DMS79 treated with DMSO at 0.1 percent for 48 hours (cell line): ENCODE measurements at places on chromosomes 4 and X.

DNA sequence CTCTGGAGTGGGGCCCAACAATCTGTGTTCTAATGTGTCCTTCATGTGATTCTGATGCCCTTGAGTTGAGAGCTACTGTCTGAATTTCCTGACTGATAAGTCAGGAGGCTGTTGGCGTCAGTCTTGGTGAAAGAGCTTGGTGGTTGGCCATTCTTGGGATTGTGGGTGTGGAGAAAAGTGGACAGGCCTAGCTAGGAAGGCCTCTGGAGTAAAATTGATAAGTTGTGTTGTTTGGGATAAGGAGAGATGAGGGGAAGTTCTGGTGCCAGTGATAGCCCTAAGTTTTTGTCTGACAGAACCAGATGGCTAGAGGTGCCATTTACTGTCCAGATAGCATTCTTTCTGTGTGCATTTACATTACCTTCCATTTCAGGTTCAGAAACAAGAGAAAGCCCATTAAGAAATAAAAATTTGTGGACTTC lies 11.7 kb downstream of the NSD2 start:
- no peak for DNase-seq

DNA sequence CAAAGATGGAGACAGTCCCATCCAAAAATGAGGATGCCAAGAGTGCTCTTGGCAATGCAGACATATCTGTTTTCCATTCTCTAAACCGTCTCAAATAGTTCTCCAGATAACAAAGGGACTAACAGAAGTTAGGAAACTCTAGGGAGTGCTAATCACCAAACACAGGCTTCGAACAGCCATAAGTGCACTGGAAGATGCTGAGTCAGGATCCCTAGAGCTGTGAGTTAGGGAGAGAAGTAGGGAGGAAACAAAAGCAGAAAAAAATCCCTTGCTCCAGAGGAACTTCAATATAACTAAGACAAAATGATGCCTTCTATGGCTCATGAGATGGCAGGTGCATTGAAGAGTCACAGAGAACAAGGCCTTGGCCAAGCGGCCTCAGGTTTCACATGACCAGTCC lies 251.0 kb upstream of the PPARGC1A start:
- DNase-seq: no peak

DNA sequence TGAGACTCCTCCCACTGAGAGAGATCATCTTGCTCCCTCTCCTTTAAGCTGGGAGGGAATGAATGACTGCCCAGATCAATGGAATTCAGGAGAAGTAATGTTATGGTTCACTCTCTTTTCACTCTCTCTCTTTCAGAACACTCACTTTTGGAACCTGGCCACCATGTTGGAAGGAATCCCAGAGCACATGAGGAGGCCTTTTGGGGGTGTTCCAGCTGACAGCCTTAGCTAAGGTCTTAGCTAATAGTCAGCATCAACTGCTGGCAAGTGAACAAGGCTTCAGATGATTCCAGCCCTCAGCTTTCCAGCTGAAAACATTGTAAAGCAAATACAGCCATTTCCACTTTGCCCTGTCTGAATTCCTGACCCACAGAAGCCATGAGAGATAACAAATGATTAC lies 124.0 kb upstream of the CLNK start:
- DNase-seq: no peak

DNA sequence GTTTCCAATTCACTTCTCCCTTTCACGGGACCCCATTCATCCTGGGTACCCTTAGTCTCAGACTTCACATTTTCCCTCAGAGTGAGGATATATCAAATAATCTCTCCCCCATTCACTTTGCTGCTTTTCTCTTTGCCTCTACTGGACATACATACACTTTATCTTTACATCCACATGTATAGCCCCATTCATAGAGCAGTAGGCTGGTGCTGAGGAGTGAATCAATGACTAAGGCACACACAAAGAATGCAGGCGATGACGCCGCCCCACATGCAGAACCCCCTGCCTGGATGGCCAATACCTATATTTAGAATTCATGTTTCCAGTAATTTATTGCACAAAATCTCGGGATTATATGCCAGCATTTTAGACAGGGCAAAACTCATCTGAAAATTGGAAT lies 554.3 kb upstream of the TENM3 start:
- no peak for DNase-seq

DNA sequence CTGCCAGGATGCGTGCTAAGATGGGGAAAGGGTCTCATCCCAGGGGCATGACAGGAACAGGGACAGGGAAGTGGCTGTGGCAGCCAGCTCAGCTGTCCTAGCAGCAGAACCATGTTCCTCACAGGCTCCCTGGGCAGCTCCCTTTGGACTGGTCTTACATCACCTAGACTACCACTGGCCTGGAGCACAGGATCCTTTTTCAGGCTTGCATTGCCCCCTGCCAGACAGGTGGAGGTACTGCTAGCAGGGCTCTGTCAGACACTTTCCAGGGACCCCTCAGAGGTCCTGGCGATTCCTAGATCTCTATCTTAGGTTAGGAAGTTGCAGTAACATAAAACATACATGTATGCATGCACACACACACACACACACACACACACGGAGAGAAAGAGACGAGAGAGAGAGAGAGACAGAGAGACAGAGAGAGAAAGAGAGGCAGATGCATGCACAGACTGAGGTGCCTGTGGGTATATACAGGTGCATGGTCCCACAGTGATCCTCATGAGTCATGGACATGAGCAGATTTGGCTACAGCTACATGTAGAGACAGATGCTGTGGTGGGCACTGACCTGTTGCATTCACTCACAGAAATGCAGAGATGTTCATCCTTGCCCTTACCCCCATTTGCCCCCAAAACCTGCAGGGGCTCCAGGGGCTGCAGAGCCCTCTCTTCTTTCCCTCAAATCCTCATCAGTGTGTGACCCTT lies 63.6 kb downstream of the STARD8 start:
- DNase-seq: peak; percentile 0

GRCh38 chrX:13669246-13669737 lies 16.4 kb downstream of the TCEANC start:
- DNase-seq: peak; percentile 52

DNA sequence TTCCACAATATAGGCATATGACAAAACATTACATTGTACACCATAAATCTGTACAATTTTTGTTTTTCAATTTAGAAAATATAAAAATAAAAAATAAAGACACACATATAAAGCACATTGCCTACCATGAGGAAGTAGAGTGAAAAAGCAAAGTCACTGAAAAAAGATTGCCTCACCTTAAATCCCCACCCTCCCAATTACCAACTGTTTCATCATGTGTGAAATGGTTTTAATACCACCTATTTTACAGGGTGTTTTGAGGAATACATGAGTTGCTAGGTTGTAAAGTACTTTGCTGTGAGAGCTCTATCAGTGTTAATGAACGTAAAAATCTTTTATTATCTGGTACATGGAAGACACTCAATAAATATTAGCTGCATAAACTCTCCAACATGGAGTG lies 373.6 kb upstream of the NDST3 start:
- no peak for DNase-seq

DNA sequence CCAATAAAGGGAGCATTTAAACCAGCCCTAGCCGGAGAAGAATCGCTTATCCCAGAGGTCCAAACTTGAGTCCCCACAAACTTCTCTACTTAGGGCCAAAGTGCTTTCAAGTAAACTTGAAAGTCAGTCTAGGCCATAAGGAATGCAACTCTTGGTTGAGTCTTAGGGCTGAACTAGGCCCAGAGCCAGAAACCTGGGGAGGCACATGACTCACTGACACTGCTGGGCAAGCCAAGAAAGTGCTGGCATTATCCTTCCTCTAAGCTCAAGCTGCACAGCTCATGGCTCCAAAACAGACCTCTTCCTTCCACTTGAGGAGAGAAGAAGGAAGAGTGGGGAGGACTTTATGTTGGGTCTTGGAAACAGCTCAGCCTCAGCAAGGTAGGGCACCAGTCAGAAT lies 1257.3 kb upstream of the DIAPH2 start:
- DNase-seq: no peak

- DNase-seq: no peak
Measured at GRCh38 chrX:997631-998137, 214.8 kb downstream of the CRLF2 start.

- DNase-seq: no peak
Measured at GRCh38 chrX:31331015-31331414, 259.2 kb upstream of the FTHL17 start.

- no peak for DNase-seq
Measured at GRCh38 chrX:132983496-132983895, 25.1 kb upstream of the HS6ST2 start.

DNA sequence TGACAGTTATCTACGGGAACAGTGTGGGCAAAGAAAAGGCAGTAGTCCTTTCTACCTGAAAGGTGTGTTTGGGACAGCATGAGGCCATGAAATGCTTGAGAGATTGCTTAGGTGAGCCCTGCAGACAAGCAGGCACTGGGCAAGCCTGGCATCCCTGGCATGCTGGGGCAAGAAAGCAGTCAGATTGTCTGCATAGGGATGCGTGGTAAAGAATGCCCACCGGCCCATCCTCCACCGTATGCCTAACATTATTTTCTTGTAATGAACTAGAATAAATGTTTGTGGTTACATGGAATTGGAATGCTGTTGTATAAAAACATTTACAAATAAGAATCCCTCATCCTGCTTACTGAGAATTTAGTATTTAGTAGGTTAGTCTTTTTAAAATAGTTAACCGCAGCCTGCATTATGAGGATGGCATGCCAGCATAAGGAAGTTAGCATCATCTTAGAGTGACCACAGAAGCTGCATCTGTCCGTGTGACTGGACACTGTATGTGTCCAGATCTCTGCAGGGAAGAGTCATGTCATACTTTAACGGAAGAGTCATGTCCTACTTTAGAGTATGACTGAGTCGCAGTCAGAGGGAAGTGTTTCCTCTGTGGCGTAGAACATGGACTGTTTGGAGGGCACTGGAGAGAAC lies 18.9 kb downstream of the ZBTB49 start:
- no peak for DNase-seq

DNA sequence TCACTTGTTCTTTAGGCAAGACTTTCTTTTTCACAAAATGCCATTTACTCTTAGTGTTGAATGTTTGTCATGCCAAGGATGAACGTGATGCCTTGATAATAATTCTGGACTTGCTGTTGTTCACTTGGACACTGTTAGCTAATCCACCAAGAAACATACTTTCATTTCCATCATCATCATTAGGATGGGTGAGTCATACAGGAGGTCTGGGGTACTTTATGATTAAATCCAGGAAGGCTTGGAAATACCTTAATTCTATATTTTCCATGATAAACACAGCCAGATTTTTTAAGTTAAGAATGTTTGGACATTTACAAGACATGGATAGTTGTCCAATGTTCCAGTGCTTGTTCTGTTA lies 260.7 kb upstream of the GIMD1 start:
- no peak for DNase-seq

- DNase-seq: no peak
Measured at GRCh38 chr4:189845145-189845846, 95.4 kb upstream of the FRG1 start.

GRCh38 chr4:7034262-7035081 lies 8.7 kb upstream of the TADA2B start:
- DNase-seq: no peak

DNA sequence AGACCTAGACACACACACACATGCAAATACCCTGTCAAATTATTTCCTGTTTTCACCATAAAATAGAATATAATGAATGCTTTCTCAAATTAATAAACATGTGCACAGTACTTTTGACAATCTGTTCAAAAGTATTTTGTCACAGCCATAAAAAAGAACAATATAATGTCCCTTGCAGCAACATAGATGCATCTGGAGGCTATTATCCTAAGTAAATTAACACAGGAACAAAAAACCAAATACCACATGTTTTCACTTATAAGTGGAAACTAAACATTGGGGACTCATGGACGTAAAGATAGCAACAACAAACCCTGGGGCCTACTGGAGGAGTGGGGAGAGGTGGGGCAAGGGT lies 15.5 kb downstream of the RAB40A start:
- no peak for DNase-seq

DNA sequence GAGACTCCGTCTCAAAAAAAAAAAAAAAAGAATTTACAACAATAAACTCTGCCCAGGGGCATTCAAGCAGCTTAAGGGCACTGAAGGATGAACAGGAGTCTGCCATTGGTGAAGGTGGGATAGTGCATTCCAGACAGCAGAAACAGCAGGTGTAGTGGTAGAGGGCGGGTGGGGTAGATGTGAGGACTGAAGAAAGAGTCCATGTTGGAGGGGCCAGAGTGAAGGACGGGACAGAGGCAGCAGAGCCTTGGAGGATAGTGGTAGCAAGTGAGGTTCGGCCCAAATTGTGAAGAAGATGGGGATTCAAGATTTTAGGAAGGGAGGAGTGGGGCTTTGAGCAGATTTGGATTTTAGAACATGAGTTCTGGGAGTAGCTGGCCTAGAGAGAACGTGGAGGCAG lies 75.7 kb downstream of the MED28 start:
- no peak for DNase-seq

DNA sequence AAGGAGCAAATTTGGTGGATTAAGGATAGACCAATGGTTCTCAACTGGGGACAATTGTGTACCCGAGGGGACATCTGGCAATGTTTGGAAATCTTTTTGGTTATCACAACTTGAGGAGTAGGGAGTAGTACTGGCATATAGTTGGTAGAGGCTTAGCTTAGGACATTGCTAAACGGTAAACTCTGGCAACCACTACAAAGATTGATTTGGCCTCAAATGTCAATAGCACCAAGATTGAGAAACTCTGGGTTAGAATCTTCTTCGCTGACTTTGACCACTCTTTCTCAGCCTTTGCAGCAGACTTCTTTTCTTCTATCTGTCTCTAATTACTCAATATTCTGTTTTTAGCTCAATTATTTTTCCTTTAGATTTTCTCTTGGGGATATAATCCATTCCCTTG lies 1.5 kb upstream of the NBDY start:
- DNase-seq: no peak

DNA sequence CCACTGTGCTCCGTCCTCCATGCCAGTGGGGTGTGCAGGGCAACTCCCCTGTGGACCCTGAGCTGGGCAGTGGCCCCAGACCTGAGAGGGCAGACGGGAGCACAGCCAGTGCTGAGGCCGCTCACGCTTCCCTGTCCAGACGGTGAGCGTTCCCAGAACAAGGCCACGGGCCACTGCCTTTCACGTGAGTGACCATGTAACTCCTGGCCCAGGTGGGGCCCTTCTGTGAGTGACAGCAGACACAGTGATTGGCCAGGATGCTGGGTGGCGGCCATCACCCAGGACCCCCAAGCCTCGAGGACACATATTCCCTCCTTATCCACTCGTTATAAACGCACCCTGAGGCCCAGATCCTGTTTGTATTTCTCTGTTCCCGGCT lies 10.5 kb downstream of the NSG1 start:
- no peak for DNase-seq

DNA sequence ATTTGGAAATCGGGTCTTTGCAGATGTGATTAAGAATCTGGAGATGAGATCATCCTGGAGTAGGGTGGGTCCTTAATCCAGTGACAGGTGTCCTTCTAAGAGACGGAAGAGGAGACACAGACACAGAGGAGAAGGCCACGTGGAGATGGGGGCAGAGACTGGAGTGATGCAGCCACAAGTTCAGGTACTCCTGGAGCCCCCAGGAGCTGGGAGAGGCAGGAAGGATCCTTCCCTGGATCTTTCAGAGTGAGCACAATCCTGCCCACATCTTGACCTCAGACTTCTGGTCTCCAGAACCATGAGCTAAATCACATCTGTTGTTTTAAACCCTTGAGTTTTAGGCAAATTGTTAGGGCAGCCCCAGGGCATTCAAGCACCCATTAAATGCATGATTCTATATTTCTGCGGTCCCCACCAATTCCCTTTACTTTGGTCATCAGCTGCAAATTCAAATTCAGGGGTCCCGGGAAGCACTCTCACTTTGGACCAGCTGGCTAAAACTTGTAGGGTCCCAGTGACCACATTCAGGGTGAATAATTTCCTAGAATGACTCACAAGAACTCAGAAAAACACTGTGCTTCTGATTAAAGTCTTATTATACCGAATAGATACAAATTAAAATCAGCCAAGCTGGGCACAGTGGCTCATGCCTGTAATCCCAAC lies 12.8 kb upstream of the AKAP17A start:
- no peak for DNase-seq

- peak; percentile 6 for DNase-seq
Measured at GRCh38 chr4:110183643-110184042, 14.8 kb downstream of the ELOVL6 start.
